Iris pigment epithelial cell (primary cell): ENCODE measurements at places on chromosomes 6 and 20.

- no peak for DNase-seq
These were observed 101.7 kb upstream of the PMEPA1 start for GRCh38 chr20:57811374-57812020.

GRCh38 chr6:108168090-108168463 lies 2.3 kb downstream of the NR2E1 start:
- DNase-seq: no peak

GRCh38 chr6:124371974-124372475 lies 568.4 kb downstream of the NKAIN2 start:
- DNase-seq: peak; percentile 47

DNA sequence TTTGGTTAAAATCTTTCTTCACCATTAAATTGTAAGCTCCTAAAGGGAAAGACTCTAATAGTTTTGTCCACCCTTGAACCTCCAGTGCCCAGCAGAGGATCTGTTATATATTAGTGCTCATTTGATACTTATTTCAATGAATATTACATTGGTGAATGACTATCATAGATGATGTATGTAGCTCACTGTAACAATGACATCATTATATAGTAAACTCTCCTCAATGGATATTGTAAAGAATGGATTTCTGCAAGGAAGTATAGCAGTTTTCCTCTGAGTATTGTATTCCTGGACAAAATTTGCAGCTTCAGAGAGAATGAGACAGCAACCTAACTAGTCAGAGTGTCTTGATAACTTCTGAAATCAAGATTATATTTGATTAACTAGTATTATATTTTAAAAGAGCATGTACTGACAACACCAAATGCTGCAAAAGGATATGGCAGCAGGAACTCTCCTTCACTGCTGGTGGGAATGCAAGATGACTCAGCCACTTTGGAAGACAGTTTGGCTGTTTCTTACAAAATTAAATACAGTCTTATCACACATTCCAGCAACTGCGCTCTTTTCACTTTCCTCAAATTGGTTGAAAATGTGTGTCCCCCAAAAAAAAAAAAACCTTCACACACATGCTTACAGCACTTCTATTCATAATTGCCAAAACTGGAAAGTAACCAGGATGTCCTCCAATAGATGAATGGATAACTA lies 189.8 kb upstream of the OPRM1 start:
- peak; percentile 8 for DNase-seq

DNA sequence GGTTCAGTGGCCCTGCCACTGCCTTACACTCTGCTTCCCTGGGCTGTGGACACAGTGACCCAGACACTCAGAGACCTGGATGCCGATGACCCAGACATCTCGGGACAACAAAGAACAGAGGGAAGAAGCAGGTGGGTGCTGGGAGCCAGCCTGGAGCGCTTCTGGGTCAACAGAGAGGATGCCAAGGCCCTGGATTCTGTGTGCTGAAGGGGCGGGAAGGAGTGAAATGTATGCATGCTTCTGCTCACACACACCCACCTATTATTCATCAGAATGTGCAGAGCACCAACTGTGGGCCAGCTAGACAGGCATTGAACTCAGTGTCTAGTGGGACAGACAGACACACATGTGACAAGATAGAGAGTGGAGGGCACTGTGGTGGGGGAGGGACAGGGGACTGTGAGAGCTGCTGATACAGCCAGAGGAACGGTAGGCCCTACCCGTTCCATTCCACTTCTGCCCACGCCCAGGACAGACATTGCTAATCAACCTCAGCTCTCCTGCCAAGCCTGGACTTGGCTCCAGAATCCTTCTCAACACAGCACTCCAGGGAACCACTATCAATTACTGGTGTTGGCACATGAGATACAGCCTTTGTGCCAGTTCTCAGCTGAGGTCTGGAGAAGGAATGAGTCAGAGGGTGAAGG lies 20.2 kb downstream of the KCNK15 start:
- DNase-seq: no peak

DNA sequence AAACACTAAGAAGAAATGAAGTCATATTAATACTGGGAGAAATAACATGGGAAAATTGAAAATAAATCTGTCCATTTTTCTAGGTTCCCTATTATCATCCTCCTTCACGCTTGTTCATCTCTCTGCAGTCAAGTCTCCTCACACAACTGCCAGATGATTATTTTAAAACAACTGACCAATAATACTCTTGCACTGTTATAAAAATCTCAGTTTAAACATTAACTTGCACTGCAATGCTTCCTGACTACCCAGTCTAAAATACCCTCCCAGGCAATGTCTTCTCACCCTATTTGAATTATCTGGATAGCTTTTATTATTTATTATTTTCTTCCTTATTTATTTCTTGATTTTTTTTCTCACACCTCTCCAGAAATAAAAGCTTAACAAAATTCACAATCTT lies 5.7 kb downstream of the EYS start:
- no peak for DNase-seq

DNA sequence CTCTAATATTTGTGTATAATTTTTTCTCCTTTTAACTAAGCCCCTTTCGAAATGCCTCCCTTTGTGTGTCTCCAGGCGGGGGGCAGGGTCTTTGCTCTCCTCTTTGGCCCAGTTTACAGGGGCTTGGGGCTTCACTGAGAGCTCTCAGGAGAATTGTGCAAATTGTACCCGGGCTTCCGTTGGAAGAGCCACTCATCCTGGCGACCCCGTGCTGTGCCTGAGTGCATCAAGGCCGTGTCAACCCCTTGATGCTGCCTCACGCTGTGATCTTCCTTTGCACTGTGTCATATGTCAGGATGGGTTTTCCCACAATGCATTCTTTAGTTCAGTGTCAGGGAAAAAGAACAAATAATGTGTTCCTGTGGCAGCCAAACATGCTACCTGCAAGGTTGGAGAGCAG lies 118.0 kb upstream of the POU3F2 start:
- no peak for DNase-seq

- DNase-seq: no peak
These were observed 57.7 kb downstream of the RNF217 start for GRCh38 chr6:125019918-125020317.

GRCh38 chr20:44856442-44856841 lies 29.1 kb upstream of the YWHAB start:
- DNase-seq: no peak

GRCh38 chr6:163543321-163543720 lies 128.8 kb downstream of the QKI start:
- no peak for DNase-seq
